Stimulated activated CD8-positive, alpha-beta memory T cell treated with anti-CD3 and anti-CD28 coated beads, Interleukin-12 subunit alpha, Interleukin-12 subunit beta, amount 100 ng/mL, for 4 hours (primary cell): ENCODE measurements at places on chromosomes 4 and X.

DNA sequence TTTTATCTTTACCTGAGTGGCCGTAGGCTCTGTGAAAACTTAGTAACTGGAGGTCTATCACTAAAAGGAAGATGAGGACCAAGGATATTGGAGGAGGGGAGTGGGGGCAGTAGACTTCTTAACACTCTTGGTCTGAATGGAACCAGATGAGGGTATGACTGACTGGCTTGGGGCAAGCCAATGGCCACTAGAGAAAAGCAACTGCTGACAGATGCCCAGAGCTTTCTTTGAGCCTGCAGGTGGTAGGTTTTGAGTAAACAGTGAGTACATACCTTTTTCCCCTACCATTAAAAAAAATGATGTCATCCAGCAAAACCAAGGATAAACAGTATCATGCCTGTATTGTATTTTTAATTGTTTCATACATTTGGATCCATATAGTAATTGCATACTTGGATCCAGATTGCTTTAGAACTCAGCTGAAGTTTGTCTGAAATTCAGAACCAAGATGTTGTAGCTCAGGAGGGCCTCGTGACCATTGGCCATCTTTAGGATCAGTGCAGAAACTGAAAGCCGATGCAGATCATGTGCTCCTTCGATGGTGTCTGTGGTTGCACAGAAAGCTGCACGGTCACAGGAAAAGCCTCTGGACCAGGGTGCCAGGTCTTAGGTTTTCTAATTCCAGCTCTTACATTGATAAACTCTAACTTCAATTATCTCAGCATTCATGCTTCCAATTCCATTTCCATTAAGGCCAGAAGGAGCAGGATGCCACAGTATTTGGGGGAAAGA is 131.0 kb downstream of the PDGFRA start:
- no peak for DNase-seq

DNA sequence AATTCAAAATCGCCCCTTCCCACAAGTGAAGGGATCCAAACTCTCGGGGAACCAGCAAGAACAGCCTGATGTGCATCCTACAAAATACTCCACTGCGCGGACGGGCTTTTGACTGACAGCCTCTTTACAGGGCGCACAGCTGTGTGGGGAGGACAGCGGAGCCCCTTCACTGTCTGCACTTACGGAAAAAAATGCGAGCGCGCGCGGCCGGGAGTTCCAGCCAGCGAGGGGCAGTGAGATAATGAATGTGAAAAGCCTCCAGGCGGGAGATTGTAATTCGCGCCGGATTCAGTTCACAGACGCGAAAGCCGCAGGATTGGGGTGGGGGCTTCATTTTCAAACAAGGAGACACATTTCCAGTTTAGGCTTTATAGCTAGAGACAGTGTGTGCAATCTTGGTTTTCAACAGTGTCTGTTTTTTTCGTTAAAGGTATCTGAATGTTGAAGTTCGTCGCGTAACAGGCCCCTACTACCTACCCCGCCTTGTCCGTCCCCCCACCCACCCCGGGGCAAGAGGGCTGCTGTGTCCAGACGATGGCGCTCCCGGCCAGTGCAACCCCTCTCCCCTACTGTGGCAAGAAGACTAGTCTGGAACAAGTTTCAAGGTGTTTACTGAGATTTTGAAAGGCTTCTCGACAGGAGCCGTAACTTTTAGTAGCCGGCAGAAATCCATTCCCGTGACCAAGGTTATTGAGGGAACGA is 1.7 kb upstream of the GPR50 start:
- no peak for DNase-seq

- DNase-seq, result no peak
Measured at GRCh38 chr4:125131891-125132680, 182.7 kb upstream of the FAT4 start.

GRCh38 chr4:152965611-152966010 is 29.5 kb downstream of the FHDC1 start:
- DNase-seq, result no peak

DNA sequence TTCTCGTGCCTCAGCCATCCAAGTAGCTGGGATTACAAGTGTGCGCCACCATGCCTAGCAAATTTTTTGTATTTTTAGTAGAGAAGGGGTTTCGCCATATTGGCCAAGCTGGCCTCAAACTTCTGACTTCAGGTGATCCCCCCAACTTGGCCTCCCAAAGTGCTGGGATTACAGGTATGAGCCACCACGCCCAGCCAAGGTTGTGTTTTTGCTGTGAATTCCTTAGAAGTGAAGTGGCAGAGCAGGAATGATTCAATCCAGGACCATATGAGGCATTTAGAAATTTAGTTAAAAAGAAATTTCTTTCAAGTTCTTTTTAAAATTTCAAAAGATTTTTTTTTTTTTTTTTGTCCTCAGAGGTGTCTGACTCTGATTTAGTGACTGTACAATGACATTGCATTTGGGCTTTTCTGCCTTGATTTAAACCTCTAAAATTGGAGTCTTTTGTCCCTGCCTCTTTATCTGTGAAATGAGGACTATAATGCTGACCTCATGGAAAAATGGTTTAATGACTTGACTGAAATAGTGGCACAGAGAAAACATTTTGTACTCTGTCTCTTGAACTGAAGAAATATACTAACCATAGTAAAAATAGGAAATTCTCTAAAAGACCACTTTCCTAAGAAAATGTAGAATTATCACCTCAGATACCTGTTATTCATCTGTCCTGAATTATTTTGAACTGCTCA is 59.9 kb downstream of the CXCL13 start:
- no peak for DNase-seq

GRCh38 chr4:113409181-113409580 is 352.4 kb downstream of the CAMK2D start:
- no peak for DNase-seq

DNA sequence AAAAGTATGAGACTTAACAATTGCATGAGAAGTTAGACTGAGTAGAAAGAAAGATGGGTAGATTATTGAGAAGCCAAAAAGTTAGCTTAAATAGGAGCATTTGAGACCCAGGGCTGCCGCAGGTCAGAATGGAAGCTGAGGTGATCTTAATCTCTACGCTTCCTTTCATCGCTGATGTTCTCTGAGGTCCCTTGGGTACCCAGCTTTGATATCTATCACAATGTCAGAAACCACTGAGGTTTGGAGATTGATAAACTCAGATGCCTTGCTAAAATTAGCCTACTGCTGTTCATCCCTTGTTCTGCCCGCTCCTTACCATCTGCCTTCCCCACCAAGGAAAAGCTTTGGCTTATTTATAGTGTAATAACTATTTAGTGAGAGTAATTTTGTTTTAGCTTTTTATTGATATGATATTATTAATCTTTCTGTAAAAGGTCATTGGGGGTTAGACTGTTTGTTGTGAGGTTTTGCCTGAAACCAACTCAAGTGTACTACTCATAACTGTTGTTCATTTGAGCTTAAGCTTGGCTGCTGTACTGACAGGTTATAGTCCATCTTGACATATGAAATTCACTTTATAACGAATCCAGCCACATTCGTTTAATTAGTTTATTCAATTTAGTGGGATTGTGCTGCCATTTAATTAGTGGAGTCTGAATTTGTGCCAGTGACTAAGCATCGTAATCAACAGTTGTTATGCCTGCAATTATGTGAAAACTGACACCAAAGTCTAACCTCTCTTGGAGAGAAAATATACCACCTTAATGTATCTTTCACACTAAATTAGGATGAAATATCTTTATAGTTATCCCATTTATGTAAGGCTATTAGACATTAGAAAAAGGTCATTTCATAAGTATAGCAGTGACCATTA is 15.1 kb downstream of the MCUB start:
- DNase-seq, result no peak

DNA sequence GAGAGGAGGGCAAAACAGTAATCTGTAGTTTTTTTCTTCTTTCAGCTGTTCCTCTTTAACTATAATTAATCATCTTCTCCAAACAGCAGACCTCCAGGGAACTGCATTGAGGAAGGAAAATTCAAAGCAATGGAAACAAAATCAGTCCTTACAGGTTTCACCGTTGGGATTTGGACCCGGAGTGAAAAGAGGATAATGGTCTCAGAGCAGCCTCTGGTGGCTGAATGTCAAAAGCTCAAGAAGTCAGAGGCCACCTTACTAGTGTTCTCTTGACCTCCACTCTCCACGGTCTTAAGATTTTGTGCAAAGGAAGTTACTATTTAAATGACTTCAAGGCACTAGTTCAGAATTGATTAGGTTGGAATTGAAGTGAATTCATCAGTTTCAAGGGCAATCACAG is 16.0 kb upstream of the MID1 start:
- DNase-seq, result no peak

GRCh38 chrX:6748595-6748994 is 213.7 kb upstream of the VCX3A start:
- no peak for DNase-seq

- no peak for DNase-seq
Measured at GRCh38 chr4:36024901-36025660, 219.2 kb downstream of the ARAP2 start.

DNA sequence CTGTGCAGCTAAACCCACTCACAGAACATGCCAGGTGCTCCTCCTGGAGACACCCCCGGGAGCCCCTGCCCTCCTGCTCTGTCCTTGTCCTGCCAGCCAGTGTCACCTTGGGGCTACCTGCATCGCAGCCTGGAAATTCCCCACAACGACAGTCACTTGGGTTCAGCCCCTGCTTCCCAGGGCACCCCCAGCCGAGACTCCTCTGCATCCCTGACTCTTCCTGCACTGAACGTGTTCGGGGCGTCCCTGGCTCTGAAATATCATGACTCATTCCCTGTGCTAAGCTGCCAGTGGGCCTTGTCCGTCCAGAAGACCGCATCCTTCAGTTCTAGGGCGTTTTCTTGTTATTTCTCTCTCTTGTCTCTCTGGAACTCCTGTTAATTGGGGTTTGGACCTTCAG is 5.8 kb downstream of the CFAP99 start:
- DNase-seq, result no peak

- DNase-seq, result no peak
Measured at GRCh38 chrX:130100180-130100579, 10.1 kb downstream of the ELF4 start.

DNA sequence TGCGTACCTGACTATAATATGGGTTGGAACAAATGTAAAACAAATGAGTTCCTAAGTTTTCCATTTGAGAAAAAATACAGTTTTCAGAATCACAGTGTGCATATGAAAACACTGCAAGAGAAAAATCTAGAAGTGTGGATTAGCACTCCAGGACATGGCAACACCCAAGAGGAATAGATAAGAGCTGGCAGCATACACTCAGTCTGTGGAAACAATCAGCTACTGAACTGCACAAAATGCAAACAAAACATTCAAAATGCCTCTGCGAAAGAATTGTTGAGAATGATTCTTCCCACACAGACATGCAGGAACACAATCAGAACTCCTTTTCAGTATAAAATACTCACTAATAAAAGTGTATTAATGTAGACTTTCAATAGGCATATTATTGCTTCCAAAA is 39.9 kb downstream of the ATP8A1 start:
- no peak for DNase-seq

DNA sequence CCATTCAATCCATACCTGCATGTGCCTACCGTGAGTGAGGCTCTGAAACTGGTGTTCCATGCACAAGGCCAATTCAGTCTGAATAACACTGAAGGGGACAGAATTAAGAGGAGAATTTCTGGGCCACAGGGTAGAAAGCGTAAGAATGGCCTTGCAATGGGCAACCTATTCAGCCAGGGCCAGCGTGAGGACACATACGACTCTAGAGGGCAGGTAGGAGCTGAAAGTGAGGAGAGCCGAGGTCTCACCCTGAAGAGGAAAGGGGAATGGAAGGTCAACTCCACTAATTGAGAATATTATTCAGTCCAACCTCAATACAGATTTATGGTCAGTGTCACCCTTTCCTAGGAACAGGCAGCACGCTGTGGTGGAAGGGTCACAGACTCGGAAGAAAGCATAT is 202.2 kb downstream of the TRIML1 start:
- DNase-seq, result no peak

DNA sequence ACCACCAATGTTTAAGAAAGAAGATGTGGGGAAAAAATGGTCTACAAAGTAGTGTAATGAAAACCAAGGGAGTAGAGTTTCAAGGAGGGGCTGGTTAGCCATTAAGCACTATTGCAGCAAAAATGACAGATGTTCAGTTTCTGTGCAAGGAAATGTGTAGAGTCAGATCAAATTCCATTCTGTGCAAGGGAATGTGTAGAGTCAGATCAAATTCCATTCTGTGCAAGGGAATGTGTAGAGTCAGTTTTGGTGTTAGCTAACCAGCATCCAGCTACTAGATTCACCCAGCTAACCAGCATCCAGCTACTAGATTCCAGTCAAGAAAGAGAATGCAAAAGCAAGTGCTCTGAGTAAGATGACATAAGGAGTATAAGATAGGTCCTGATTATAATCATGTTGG is 208.8 kb downstream of the COX18 start:
- no peak for DNase-seq

- DNase-seq, result no peak
Measured at GRCh38 chr4:170581322-170581721, 491.6 kb upstream of the AADAT start.

DNA sequence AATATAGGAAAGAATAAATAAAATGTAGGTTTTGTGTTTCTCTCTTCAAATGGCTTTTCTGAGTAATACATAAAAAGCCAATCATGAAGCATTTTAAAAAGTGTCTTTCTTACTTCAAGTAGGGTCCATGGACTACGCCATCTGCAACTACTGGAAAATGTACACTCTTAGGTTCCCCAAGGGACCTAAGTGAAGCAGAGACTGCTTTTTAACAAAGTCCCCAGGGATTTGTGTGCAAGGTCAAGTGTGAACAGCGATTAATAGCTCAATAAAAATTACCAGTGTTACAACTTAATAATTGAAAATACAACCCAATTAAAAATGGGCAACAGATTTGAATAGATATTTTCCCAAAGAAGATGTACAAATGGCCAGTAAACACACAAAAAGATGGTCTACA is 84.9 kb downstream of the ARHGAP6 start:
- DNase-seq, result no peak

DNA sequence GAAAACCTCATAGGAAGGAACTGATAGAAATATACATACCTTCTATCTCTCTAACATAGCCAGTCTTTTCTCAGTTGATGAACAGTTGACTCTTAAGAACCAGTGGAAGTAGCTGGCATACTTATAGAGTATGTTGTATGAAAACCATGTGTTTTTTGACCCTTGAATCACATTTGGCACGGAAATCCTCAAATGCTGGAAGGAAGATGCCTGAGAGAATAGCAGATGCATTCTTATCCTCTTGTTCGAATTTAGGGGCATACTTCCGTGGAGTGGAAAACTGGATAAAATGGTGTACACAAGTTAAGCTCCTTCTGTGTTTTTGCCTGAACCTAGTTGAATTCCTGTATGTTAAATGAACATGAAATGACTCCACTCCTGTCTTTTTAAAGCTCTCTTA is 145.5 kb downstream of the PCDH7 start:
- DNase-seq, result no peak

DNA sequence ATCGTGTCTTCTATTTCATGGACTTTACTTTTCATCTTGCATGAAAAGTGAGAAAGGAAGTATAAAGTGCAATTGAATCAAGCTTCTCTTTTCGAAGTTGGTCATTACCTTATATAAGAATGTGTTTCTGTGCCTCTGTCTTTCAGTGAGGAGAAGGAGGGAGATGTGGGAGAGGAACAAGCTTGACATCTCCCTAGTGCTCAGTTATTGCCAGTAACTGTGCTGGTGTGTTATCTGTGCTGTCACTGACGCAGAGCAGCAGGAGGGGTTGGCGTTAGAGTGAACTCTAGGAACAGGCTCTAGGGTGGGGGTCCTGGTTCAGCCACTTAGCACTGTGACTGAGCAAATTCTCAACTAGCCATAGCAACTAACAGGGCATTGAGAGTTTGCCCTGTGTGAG is 34.0 kb upstream of the TBC1D9 start:
- no peak for DNase-seq
